ENCODE measurements at places on chromosomes 7 and 10.

DNA sequence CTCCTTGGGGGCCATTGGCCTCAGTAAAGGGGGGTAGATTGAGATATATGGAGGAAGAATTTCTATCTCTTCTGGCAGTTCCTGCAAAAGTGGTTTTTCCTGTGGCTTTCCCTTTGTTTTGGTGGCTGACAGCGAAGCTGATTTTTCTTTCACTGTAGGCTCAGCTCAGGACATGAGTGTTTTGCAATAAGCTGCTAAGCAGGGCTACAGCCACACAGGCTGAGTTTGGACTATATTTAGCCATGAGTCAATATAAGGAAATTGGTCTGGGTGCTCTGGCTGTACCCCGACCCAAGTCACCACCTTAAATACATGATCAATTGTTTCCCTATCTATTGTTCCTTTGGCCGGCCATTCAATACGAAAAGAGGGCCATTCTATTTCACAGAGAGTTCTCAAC, 212.7 kb upstream of the KCND2 start:
- no peak for DNase-seq

DNA sequence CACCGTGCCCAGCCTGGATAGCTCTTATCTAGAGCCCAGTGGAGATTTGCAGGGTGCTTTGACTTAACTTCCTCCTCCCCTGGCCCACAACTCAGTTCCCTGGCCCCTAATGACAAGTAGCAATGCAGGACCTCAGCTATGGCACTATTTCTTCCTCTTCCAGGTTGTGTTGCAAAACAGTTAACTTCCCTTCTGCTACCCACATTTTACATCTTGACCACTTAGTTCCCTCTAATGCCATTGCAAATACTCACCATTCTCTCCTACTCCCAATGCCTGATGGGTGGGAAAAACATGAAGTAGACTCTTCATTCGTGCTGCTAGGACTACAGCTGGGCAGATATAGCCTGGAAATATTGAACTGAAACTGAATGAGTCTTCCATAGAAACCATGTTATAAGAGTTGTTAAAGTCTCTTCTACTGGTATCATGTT, 39.1 kb upstream of the FGL2 start:
- DNase-seq = no peak

GRCh38 chr10:28177944-28178637, 124.8 kb downstream of the MPP7 start:
- DNase-seq = peak; percentile 9

GRCh38 chr7:151806204-151806603, 70.7 kb downstream of the PRKAG2 start:
- DNase-seq = no peak

DNA sequence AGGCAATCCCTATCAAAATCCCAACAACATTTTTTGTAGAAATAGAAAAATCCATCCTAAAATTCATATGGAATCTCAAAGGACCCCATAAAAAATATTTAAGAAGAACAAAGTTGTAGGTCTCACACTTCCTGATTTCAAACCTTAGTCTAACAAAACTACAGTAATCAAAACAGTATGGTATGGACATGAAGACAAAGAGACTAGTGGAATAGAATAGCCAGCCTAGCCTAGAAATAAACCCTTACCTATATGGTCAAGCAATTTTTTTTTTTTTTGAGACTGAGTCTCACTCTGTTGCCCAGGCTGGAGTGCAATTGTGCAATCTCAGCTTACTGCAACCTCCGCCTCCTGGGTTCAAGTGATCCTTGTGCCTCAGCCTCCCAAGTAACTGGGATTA, 3.6 kb upstream of the TMEM120A start:
- DNase-seq = no peak

GRCh38 chr10:34726862-34727261, 88.2 kb downstream of the PARD3 start:
- DNase-seq = no peak

- no peak for DNase-seq
Observed at GRCh38 chr7:229184-229964, 37.0 kb downstream of the FAM20C start.

GRCh38 chr7:28418311-28418710, 6.0 kb downstream of the CREB5 start:
- no peak for DNase-seq

DNA sequence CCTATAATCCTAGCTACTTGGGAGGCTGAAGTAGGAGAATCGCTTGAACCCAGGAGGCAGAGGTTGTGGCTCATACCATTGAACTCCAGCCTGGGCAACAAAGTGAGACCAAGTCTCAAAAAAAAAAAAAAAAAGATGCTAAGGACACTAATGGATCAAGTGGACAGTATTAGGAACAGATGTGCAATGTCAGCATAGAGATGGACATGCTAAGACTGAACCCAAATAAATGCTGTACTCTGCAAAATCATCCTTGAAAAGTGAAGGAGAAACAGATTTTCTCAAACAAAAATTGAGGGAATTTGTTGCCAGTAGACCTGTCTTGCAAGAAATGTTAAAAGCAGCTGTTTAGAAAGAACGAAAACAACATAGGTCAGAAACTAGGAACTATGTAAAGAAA, 194.5 kb downstream of the USP6NL start:
- no peak for DNase-seq

- DNase-seq = no peak
Observed at GRCh38 chr10:116026315-116026714, 246.7 kb downstream of the GFRA1 start.

- no peak for DNase-seq
Observed at GRCh38 chr7:151343516-151343915, 1.9 kb downstream of the NUB1 start.

- no peak for DNase-seq
Observed at GRCh38 chr10:119368991-119369869, 161.9 kb downstream of the GRK5 start.

GRCh38 chr7:155508376-155509358, 37.7 kb downstream of the CNPY1 start:
- no peak for DNase-seq

DNA sequence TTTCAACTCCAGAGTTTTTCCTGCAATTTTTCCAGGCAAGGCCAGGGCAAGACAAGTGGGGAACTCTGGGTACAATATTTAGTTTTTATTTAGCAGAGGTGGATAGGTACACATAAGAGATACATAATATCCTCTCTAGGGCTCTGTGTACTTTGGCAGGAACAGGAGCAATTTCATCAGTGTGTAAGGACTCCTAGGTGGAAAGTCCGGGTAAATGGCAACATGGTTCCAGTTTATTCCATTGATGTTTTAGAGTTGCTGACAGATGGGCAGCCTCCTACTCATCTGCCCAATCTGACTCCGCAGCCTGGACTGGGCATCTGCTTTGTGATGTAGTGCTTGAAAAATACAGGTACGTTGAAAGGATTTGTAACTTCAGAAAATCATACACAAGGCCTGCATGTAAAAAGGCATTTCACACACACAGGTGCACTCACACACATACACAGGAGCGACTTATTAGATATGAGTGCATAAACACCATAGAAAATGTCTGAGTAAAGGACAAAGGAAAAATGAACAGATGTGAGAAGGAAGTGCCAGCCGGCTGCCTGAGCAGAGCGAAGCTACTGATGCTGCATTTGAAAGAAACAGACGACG, 5.7 kb downstream of the PON1 start:
- DNase-seq = no peak

- no peak for DNase-seq
Observed at GRCh38 chr10:61325223-61325960, 127.8 kb downstream of the TMEM26 start.

DNA sequence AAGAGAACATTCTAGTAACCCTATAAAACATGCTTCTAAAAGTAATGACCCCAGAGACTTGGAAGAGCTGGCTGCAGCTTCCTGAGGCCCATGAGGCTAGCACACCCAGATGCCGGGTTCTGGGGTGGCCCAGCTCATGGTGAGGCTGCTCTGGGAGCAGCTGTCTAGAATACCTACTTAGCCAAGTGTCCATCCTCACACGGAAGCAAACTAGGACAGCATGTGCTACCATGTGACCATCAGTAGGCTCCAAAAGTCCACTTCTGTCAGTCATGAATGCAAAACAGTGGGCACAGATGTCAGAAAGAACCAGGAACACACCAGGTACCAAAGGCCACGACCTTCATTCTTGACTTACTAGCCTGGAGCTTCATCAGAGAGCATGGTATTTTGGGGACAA, 32.4 kb downstream of the CTBP2 start:
- DNase-seq = no peak

DNA sequence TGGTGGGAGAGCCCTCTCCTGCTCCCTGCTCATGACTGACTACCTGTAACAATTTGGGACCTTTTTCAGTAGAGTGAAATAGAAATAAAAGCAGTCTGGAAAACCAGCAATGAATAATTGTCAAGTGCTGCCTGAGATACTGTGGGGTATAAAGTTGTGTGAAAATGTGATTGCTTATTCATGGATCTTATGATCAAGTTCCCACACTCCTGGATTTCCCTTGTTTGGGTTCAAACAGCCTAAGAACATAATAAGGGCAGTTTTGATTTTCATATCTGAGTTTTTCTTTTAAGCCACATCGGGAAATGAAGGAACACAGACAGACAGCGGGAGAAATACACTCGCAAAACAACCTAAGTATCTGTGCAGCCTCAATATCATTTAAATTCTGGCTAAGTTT, 52.9 kb downstream of the CALD1 start:
- no peak for DNase-seq

DNA sequence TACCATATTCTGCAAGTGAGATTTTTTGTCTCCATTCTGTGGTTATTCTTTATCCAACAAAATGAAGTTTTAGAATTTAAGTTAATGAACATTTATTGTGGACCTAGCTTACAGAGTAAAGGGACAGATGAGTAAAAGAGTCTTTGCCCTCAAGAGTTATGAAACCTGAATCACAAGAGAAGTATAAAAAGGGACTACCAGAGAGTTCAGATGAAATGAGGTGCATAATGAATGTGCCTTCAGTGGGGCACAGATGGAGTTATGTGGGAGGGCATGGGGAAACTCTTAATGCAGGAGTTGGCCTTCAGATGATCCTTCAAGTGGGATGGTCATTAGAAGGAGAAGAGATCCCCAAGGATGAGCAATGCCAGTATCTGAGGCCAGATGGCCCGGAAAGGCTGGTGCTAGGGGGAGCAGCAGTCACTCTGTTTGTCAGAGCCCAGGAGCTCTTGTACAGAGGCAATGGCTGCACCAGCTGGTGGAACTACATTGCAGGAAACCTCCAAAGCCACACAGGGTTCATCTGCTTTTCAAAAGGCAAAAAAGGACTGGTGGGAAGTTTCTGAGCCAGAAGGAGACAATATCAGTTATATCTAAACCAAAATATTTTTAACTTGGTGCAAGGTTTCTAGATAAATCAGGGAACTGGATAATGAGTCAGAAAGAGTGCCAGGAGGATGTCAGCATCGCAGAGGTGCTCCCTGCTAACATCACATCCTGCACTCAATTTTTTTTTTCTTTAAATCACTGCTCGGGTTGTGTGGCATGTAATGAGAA, 162.0 kb downstream of the KLF6 start:
- no peak for DNase-seq

GRCh38 chr7:74405899-74406512, 47.7 kb upstream of the GTF2IRD1 start:
- no peak for DNase-seq

DNA sequence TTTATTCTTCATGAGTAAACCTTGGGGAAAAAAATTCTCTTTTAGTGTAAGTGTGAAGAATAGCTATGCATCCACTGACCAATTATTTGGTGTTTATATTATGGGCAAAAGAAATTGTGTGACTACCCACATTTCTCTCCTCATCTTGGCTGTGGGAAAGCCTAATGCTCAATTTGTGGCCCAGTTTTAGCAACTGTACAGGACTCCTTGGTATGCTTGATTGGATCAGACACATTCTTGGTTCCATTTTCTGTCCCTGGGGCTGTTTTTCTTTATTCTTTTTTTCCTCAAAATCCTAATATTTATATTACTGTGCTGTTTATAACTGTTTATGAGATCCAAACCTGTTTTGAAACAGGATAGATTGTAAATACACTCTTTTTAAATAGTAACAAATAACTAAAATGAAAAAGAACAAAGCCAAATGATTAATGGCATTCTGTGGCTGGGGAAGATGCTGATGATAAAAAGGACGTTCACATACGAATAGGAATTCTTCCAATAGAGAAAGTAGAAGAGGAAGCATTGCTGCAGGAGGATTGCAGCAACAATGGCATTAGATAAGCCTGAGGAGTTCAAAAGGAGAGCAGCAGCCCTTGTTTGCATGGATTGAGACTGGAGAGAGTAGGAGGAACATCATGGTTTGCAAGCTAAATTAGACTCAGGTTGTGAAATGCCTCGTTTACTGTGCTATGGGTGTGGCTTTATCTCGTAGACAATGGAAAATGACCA, 580.5 kb downstream of the INHBA start:
- DNase-seq = no peak

GRCh38 chr10:113084031-113084430, 134.0 kb downstream of the TCF7L2 start:
- DNase-seq = no peak

GRCh38 chr7:133853706-133854276, 273.3 kb upstream of the LRGUK start:
- peak; percentile 10 for DNase-seq

DNA sequence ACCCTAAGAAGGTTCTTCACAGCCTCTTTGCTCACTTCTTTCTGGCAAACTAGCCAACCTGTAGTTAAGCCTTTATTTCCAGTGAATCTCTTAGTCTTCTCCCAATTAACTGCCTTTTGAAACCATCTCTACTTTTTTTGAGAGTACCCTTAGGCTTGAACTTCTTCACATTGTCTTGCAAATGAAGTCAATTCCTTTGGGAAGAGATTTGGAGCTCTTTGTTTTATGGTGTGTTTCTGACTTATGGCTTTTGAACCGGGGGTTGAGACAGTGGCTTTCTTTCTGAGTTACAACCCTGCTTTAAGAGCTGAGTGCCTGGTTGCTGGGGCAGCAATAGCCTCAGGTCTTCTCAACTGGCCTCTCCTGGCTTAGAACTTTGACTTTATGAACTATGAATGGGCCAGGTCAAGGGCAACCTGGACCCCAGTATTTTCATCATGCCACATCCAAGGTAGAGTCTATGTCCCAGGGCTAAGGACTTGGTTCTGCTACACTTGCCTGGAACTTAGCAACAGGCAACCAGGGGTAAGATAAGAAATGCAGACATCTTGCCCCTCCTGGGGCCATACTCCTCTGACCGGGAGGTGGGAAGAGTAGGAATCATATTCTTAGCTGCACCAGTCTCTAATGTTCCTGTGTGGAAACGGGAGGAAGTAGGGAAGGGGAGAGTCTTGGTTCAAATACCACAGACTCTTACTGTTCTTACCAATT, 53.0 kb downstream of the SP4 start:
- no peak for DNase-seq

GRCh38 chr7:46352004-46352954, 431.2 kb upstream of the IGFBP3 start:
- DNase-seq = no peak

Data from naive thymus-derived CD4-positive, alpha-beta T cell (primary cell).